ENCODE measurements at places on chromosomes 6 and 20.

GRCh38 chr6:136959471-136959891 is 37.4 kb downstream of the SLC35D3 start:
- DNase-seq, result no peak

DNA sequence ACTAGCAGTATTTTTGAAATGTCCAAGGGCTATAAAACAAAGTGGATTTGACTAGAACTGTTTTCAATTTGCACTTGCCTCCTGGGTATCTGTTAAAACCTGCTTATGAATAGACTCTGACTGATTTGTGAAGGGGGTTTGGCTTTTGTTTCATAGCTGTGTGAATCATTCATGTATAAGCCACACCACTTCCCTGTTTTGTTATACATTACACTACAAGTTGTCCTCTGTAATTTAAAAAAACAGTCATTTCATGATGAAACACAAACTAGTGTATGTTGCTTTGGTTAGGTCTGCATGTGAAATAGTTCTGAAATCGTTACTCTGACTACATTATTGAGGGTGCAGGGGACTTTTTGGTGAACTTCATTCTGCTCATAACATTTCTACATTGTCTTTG is 121.7 kb downstream of the NKAIN2 start:
- DNase-seq, result peak; percentile 6

- DNase-seq, result no peak
Observed at GRCh38 chr6:72931325-72931887, 293.9 kb downstream of the KHDC1L start.

- DNase-seq, result peak; percentile 21
Observed at GRCh38 chr6:35089935-35090505, 51.1 kb downstream of the TCP11 start.

GRCh38 chr6:157587127-157587926 is 206.3 kb downstream of the ZDHHC14 start:
- no peak for DNase-seq

- DNase-seq, result no peak
Observed at GRCh38 chr20:58293453-58293852, 16.1 kb upstream of the RAB22A start.

GRCh38 chr6:13874191-13874549 is 50.6 kb upstream of the RNF182 start:
- DNase-seq, result no peak

GRCh38 chr6:85494547-85495536 is 45.0 kb downstream of the NT5E start:
- DNase-seq, result peak; percentile 10

DNA sequence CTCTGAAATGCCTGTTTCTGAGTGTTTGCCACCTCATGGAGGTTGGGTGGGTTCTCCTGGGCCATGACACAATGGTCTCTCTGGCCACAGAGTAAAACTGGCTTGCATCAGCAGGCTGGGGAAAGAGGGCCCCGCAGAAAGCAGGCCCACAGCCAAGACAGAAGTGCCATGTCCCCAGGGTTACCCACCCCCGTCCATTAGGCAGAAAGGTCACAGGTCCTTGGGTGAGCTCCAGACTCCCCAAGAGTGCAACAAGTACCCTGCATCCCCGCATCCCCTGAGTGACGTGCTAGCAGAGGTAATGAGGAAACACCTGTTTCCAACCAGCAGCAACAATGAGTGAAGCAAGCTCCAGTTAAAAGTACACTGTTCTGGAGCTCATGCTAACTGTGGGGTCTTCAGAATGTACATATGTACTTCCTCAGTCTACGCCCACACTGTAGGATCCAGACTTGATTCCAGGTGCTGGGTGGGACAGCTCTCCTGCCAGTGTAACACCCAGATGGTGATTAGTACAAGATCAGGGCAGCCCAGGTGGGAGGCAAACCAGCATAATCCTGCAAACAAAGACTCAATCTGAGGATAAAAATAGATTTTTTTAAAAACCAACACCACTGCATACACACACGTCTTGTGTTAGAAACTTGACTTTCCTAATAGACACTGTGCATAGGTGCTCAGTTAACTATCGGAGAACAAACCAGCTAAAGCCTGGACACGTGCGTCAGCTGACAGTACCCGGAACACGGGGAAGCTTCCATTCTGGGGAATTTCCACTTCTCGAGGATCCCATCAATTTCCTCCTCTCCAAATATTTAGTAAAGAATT is 31.5 kb downstream of the RRBP1 start:
- DNase-seq, result no peak

- no peak for DNase-seq
Observed at GRCh38 chr6:122307577-122307976, 91.9 kb upstream of the HSF2 start.
